IMR-90 (cell line): ENCODE measurements at places on chromosomes 6 and 20.
A peak's percentile ranks its signal among the peaks of the same experiment; 100 is the strongest.

GRCh38 chr6:128507337-128508310, 12.8 kb downstream of the PTPRK start:
- peak; percentile 79 for DNase-seq

DNA sequence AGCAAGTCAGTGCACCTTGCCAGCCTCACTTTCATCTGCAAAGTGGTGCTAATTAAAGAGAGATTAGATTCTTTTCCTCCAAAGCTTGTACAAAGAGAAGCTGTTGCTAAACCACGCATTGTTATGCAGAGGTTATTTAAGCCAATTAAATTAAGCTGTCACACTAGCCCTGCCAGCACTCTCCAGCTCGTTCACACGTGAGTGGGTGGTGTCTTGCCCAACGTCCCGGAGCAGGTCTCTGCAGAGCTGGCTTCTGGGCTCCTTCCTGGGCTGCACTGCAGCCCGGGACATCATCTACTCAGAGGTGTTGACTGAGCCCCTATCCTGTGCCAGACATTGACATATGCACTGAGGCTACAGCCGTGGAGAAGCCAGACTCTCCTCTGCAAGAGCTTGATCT, 401.6 kb upstream of the SULF2 start:
- no peak for DNase-seq

GRCh38 chr6:74113901-74114300, 417.9 kb downstream of the CD109 start:
- DNase-seq, result peak; percentile 74

DNA sequence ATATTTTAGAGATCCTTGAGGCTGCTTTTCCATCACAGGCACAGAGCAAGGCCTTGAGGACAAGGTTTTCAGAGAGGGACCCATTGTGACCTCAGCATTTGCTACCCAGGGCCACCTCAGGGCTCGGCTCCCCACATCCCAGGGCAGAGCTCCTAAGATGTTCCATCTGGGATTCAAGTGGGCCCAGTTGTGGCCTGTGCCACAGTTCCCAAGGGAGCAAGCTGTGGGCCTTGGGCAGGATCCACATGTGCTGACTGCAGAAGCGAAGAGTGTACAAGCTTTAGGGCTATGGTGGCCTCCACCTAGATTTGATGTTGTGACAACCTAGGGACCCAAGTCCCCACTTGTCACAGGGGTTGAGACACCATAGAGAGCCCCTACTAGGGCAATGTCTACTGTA, 608.1 kb downstream of the HACE1 start:
- no peak for DNase-seq

- peak; percentile 50 for DNase-seq
Observed at GRCh38 chr6:52815167-52816092, 11.8 kb upstream of the GSTA1 start.

GRCh38 chr6:9116026-9116425, 680.7 kb upstream of the SLC35B3 start:
- DNase-seq, result peak; percentile 79

DNA sequence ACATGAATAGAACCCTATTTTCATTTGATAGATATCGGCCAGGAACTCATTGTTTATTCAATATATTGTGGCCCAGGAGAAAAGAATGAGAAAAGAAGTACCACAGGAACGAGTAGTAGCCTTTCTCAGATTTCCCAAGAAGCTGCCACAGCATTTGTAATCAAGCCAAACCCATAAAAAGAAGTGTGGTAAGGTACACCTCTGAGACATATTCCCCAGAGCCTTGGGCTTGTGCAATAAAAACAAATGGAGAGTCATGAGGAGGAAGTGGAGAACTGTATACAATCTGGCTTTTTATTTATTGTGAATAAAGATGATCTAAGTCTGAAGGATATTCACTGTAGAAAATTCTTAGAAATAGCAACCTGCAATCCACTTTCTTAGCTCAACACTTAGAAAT, 36.7 kb downstream of the KIF6 start:
- peak; percentile 71 for DNase-seq

DNA sequence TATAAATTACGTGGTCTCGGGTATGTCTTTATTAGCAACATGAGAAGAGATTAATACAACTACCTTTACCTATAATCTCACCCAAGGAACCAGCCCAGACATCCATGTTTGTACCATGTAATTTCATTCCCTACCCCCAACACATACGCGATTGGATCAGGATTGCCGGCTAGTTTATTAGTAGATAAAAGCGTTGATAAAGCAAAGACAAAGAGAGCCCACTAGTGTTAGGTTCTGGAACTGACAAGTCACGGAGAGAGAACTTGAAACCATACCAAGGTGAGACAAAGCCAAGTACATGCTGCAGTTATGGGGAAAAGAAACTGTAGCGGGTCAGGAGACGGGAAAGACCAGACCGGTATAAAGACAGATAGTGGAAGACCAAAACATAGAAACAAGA, 37.4 kb upstream of the FAM135A start:
- DNase-seq, result no peak

DNA sequence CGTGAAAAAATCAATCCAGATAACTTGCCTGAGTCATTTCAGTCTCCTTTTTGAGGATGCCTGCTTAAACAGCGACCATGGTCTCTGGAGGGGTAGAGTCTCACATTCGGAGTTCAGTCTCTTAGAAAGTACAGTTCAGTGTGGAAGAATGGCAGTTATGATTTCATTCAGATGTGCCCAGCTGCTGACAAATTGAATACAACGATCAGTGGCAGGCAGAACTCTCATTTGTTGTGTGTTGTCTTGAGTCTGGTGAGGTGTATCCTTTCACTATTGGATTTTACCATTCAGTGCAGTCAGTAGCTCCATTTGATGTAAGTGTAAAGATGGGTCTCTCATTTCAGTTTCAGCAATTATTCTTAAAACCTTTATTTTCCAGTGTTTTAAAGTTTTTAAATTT, 639 bp upstream of the TULP4 start:
- DNase-seq, result no peak

DNA sequence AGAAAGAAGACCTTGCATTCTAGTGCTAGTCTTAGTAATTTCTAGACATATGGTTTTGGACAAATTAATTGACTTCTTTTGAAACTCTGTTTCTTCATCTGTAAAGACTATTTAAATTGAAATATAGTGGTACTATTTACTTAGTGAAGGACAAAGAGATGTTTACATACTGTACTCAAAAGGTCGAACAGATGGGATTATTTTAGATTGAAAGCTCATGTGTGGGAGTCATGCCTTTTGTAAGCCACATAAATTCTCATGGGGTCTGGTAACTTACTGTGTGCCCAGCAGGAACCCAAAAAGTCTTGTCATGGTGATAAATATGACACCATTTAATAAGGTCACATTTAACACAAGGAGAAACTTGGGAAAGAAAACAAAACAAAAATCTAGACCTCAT, 368.2 kb upstream of the CITED2 start:
- DNase-seq, result no peak

- no peak for DNase-seq
Observed at GRCh38 chr6:81720427-81720826, 32.1 kb downstream of the TENT5A start.

DNA sequence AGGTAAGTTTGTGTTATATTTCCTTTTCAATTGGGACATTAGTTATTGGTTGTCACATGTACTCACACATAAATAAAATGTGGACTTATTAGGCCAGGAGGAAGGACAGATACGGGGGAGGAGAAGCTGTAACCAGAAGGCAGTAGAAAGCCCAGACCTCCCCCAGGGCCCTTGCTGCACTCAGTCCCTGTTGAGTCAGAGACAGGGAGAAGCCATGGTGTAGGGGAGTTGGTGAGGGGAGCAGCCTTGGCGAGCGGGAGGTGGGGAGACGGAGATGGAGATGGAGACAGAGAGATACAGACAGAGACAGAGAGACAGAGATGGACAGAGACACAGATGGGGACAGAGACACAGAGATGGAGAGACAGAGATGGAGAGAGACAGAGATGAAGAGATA, 263.2 kb downstream of the DLL1 start:
- no peak for DNase-seq

DNA sequence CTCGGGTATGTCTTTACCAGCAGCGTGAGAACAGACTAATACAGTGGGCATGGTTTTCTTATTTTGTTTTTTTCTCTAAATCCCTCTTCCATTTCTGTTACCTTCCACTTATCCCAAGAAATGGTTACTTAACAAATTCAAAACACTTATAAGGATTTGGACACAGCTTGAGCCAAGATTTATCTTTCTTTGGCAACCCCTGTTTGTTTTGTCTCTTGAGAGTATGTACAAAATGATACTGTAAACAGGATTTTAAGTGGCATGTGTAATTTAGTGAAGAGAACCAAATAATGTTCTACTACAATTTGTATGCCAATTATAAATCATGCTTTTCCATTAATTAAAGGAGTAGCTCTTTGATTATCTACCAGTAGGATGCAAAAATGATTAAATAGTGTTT, 51.4 kb downstream of the PPP1R14C start:
- no peak for DNase-seq

DNA sequence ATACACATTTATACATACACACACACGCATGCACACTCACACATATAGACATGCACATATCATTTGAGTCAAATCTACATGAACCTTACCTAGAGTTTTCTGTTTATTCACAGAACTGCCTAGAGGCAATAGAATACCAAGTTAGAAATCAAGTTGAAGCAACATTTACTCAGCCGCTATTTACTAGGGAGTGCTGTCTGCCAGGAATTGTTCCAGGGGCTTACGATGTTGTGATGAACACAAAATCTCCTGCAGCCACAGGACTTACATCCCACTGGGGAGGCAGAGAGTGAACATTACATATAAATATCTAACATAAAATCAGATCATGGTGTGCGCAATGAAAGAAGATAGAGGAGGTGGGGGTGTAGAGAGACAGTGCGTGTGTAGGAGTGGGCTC, 80.4 kb downstream of the GCLC start:
- DNase-seq, result no peak

DNA sequence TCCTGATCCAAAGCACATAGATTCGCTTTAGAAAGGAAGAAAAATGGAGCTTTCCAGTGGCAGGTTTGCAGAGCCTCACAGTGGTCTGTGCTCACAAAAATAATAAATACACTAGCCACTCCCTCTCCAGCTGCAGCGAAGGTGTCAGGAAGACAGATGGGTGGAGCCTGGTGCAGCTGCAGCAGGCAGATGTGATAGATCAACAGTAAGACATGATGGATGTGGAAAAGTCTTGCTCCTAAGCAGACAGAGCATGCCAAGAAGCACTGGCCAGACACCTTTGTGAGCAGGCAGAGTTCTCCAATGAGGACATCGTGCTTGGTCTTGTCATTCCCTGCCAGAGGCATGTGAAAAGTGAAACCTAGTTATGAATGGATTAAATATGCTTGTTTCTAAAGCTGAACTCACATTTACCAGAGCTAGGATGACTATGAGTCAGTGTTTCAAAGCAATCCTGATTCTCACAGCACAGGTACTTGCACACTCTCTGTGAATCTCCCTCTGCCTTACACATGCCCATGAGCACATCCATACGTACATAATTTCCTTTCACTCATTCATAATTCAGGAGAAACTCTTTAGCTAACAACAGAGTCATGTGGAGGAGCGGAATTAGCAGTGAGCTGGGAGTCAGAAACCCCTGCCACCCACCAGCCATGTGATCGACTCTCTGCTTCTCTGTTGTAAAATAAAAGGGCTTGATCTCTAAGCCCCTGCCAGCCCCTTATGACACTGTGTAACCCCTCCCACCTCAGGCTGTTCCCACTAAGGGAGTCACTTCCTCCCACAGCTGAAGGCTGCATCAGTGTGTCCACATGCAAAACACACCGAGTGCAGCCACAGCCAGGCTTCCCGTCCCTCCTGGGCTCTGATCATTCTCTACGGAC, 111.2 kb downstream of the SCML4 start:
- DNase-seq, result peak; percentile 86

- peak; percentile 48 for DNase-seq
Observed at GRCh38 chr6:158207422-158207788, 39.3 kb downstream of the GTF2H5 start.

DNA sequence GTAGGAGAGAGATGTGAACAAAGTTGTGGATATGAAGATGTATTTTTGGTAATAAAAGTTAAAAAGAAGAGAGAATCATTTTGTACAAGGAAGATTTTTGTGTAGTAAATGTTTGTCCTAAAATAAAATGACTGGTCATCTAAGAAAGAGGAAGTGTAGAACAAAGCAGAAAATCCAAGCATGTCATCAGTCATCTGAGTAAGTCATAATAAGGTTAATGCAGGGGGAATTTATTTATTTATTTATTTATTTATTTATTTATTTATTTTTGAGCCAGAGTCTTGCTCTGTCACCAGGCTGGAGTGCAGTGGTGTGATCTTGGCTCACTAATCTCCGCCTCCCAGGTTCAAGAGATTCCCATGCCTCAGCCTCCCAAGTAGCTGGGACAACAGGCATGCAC, 15.7 kb upstream of the CGA start:
- no peak for DNase-seq

GRCh38 chr6:142297605-142297995, 4.2 kb upstream of the ADGRG6 start:
- no peak for DNase-seq

- no peak for DNase-seq
Observed at GRCh38 chr20:17466641-17467040, 64.5 kb downstream of the BFSP1 start.

DNA sequence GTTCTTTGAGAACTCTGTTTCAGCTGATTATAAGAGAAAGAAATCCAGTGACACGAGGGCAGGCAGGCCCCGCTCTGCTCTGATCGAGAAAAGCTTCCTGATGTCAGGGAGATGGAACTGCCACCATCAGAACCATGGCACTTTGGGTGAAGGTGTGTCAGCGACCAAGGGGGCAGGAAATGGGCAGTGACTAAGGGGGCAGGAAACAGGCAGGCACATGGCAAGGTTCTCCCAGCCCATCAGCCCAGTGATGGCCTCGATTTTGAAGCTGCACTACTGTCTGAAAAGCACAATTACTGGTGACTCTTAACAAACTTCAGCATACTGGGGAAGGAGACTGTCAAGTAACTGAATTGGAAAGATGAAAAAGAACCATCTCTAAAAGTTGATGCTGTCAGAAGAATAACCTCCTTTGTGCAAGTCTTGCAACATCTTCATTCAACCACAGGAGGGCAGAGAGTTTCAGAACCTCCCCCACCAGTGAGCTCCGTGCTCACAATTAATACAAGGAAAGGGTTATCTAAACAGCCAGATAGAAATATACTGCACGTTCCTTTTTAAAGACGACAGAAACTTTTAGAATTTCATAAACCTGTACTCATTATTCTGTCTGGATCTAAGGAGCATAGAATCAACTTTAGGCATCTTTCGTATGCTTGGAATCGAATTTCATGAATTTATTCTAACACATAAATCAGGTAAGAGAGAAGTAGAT, 39.1 kb downstream of the TMX4 start:
- peak; percentile 64 for DNase-seq

DNA sequence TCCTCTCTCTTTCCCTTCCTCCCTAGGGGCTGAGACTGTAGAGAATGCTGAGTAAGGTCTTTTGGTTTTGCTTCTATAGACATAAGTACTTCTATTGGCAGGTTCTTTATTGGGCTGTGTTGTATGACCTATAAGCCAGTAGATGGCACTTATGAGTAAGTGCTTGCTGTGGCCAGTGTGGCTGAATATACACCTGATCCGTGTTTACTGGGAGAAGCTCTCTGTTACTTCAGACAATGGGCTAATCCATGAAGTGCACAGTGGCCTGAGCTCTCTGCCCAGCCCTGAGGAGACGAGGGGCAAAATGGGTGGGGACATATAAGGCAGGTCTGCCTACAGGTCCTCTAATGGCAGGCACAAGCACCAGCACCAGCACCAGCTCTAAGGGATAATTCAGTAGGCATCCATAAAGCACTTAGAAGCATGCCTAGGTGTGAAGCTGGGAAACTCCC, 610.3 kb downstream of the RNF144B start:
- DNase-seq, result peak; percentile 41

GRCh38 chr6:148854992-148855391, 108.2 kb downstream of the UST start:
- no peak for DNase-seq

GRCh38 chr6:166929542-166930189, 26.7 kb downstream of the RNASET2 start:
- DNase-seq, result no peak
